Skeletal muscle cell (primary cell): ENCODE measurements at places on chromosomes 1 and 21.

GRCh38 chr1:29826646-29827045 is 590.3 kb downstream of the PTPRU start:
- DNase-seq = no peak

DNA sequence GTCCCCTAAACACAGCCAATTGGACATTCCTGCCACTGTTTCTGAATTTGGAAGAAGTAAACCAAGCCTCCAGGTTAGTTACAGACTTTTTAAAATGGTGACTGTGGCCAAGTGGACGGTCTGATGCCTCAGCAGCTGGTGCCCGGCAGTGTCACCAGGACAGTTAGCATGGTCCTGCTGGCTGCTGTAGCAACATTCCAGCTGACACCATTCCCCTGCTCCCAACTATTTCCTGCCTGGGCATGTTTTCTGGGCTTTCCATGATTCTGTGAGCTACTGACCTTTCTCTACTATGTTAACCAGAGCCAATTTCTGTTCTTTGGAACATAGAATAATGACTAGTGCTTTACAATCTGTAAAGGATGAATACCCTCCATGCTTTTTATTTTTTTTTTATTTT is 95.0 kb downstream of the TLR5 start:
- DNase-seq = no peak

- DNase-seq = no peak
Observed at GRCh38 chr1:51463561-51463960, 55.5 kb downstream of the EPS15 start.

DNA sequence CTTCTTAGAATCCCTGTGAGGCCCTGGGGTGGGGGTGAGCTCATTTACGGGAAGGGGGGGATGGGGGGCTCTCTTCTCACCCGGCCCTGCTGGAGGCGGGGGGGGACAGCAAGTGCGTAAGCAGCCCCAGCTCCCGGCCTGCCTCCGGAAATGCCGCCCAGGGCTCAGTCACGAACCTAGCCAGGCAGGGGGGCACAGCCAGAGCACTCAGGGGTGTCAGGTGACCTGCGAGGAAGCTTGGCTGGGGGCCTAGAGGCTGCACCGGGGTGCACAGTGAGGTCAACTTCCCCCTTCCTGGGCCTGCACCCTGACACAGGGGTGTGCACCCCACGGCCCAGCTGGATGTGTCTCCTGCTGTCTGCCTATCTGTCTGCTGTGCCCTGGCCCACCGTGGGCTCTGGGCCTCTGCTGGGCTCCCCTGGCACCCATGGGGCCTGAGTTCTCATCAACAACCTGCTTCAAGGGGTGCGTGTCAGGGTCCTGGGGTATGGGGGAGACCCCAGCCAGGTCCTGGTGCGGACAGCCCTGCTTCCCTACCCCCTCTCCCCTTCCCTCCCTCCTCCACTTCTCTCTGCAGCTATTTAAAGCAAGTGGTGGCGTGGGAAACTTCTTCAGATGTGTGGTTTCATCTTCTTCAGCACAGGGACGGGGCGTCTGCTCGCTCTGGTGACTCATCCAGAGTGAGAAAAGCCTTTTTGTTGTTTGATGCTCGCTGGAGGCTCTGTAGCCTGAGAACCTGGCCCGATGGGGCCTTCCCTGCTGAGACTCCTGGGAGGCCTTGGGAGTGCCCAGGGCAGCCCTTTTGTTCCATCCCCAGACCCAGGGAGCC is 92.5 kb upstream of the RUNX3 start:
- DNase-seq = peak; percentile 94

GRCh38 chr1:3627515-3628253 is 2.9 kb downstream of the TPRG1L start:
- no peak for DNase-seq

- no peak for DNase-seq
Observed at GRCh38 chr1:28185071-28185470, 8.6 kb upstream of the PTAFR start.

- DNase-seq = no peak
Observed at GRCh38 chr1:155006601-155007101, 4.0 kb downstream of the ZBTB7B start.

DNA sequence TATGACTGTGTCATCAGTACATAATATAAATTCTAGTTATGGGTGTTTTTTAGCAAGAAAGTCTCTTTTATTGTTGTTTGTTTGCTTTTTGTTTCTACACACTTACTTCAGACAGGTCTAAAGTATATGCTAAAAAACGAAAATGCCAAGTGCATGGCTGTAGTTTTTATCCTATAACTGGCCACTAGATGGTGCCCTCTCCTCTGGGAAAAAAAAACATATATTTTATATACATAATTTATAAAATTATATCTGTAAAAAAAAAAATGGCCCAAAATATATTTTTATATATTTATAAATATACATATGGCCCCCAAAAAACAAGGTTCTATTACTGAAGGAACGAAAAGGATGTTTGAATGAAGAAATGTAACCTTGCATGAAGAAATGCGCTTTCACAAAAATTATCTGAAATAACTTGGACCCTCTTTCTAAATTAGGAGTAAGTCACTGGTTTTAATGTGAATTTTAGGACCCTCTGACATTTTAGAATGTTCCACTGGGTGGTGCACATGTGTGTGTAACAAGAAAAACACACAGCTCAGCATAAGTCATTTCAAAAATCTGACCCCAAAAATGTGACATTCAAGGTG is 93.5 kb downstream of the TTLL7 start:
- DNase-seq = no peak

DNA sequence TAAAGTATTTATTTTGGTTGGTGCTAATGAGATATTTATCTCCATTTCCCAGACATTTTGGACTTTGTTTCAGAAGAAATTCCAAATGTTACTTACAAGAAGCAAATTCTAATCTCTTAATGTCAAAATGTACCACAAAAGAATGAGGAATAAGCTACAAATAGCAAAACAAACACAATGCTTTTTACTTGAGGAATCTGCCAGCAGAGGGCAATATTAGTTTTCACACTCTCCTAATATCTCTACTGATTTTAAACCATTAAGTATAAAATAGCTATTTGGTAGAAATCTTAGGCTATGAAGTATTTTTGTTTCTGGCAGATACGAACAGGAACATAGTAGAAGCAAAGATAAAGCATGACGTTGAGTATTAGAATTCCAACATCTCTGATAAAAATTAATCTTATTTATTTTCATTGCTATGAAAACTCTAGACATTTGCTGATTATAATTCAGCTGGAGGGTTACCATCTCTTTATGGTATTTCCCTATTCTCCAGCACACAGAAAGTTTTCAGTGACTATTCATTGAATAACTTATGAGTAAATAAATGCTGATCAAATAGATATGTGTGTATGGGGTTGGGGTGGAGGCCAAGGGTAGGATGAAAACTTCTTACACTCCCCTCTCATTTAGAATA is 13.4 kb upstream of the HMCN1 start:
- no peak for DNase-seq

- DNase-seq = no peak
Observed at GRCh38 chr1:94315552-94316116, 78.2 kb upstream of the ARHGAP29 start.

GRCh38 chr21:38151021-38151645 is 105.7 kb upstream of the KCNJ15 start:
- no peak for DNase-seq

DNA sequence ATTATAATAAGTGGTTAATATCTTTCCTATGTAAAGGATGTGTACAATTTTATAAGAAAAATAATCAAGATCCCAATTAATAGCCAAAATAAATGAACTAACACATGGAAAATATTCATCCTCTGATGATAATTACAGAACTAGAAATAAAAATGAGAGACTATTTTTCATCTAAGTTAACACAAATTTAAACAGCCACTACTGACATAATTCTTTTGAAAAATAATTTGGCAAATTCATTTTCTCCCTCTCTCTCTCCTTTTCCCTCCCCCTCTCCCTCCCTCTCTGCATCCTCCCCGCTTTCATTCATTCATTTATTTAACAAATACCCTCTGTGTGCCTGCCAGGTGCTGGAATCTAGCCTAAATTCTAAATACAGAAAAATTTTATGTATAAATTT is 10.3 kb upstream of the SFPQ start:
- DNase-seq = no peak

- no peak for DNase-seq
Observed at GRCh38 chr1:15132965-15133364, 20.6 kb upstream of the TMEM51 start.

DNA sequence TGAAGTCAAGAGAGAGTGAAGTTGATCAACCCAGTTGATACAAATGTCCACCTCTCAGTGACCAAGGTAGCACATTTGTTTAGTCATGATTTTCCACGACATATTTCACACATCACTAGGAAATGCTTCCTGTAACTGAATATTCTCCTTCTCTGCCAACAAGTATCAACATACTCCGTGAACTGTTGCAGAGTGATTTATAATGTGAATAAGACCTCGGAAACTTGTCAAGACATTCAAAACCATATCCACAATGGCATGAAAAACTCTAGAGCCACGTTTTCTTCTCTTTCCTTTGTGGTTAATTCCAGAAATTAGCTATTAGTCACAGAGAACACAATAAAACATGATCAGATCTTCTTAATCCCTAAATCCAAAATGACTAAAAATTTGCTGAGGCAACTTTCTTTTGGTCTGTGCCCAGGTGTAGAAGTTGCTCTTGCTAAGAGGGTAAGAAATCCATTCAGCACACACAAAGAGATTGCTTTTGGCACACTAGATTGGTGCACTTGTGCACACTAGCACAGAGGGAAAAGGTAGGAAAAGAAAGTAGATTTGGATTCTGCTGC is 244.3 kb upstream of the NRIP1 start:
- DNase-seq = no peak

DNA sequence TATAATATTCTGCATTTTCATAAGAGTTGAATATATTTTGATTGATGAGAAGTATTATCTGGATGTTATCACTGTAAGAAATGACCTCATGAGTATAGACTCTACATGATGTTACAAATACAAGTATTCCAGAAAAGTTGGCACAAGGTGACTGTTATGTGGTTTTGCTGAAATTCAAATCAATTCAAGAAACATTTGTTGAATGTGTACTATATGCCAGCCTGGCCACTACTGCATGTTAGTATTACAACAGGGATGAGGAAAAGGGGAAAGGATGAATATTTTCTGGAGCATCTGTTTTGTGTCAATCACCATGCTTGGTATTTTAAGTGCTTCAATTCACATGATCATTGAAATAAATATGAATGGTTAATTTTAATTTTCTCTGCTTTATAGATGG is 250.9 kb upstream of the PBX1 start:
- DNase-seq = no peak

DNA sequence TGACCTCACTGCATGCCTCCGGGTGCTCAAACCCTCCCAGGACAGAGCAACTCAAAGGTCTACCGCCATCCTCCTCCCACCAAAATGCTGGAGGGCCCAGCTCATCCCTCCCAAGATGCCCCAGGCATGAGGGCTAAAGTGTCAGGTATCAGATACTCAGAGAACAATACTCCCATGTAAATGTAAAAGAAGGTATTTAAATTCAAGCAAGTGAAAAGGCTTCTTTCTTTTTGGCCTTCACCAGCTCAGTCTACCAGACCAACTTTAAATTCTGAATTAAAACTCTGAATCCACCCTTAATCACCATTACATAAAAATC is 3.0 kb downstream of the PARP1 start:
- no peak for DNase-seq

GRCh38 chr21:26131554-26131953 is 39.0 kb downstream of the APP start:
- no peak for DNase-seq

DNA sequence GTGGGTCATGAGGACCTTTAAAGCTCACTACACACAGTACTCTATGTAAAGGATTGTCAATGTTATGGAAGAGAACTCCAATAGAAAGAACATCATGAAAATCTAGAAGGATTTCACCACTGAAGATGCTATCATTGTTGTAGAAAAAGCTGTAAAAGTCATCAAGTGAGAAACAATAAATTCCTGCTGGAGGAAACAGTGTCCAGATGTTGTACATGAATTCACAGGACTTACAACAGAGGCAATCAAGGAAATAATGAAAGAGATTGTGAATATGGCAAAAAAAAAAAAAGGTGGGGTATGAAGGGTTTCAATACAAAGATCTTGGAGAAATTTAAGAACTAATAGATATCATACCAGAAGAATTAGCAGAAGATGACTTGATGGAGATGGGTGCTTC is 355.1 kb upstream of the ZRANB2 start:
- no peak for DNase-seq

GRCh38 chr1:91736715-91737615 is 149.0 kb downstream of the TGFBR3 start:
- no peak for DNase-seq

DNA sequence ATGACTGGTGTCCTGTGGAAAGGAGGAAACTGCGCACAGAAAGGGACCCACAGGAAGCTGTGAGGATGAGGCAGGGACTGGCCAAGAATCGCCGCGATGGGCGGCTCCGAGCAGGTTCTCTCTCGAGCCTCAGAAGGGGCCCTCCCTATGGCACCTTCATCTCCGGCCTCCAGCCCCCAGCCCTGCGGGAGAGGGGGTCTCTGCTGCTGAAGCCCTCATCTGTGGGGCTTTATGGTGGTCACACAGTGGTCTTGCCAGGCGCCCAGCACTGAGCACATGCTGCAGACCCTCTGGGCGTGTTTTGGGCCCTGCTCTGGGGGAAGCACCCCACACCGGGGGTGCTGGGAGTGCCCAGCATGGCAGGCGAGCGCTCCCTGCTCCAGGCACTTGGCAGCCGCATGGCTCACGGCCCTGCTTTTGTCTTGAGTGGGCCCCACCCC is 86.6 kb upstream of the ACTRT2 start:
- no peak for DNase-seq

DNA sequence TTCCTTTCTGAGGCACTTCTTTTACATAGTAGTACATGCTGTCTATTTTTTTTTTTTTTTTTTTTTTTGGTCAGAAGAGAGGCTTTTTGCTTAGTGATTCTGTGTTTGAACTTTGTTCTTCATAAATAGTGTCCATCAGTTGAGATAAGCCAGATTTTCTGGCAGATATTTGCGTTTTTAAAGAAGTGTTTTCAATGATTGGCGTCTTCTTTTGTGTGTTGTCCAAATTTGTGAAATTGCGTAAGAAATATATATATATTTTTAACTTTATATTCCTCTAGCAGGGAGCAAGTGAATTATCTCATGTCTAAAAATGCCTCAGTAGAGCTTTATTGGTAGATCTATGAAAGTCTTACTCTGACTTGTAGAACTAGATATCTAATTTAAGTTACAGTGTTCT is 28.3 kb downstream of the NEK7 start:
- DNase-seq = no peak

GRCh38 chr1:230169454-230170152 is 102.6 kb downstream of the GALNT2 start:
- no peak for DNase-seq

GRCh38 chr1:198173832-198174231 is 17.0 kb downstream of the NEK7 start:
- DNase-seq = no peak

- DNase-seq = peak; percentile 80
Observed at GRCh38 chr1:17190010-17190995, 14.6 kb upstream of the PADI1 start.

GRCh38 chr1:78536427-78536826 is 45.7 kb downstream of the PTGFR start:
- peak; percentile 18 for DNase-seq

DNA sequence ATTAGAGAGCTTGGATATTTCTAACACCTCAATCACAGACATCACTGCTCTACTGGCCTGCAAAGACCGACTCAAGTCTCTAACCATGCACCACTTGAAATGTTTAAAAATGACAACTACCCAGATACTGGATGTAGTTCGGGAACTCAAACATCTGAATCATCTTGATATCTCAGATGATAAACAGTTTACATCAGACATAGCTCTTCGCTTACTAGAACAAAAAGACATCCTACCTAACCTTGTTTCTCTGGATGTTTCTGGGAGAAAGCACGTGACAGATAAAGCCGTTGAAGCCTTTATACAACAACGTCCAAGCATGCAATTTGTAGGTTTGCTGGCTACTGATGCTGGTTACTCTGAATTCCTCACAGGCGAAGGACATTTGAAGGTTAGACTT is 45.1 kb downstream of the ZYG11B start:
- no peak for DNase-seq
